ENCODE measurements at places on chromosomes 6 and 20.

DNA sequence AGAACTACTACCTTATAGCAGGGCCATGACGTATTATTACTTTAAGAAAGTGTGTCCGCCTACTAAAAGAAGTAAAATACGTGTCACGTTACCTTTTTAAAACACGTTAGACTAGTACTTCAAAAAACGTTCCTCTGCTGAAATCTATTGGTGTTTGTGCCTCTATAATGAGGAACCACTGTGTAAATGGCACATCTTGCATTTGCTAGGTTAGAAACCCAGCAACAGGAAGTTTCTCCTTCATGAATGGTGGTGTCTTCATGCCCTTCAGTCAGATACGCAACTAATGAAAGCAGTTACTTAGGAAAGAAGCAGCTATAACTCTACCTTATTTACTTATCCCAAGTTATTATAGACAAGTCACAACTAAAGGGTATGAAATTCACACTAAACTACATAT lies 343.5 kb downstream of the RNGTT start:
- no peak for DNase-seq

DNA sequence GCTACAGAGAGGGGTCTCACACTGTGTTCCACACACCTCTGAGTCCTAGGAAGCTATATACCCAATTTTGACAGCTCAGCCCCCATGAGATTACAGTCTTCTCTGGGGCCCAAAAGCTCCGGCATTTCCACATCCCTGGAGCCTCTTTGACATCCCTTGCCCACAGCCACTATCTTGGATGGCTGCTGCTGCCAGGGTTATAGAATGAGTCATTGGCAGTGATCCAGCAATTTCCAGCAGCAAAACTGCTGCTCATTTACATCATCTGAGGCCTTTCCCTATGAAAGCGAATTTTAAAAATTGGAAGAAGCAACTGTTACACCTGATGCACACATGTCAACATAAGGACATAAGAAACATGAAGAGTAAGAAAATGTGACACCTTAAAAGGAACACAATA lies 590.7 kb downstream of the MEI4 start:
- DNase-seq: no peak

GRCh38 chr6:95777338-95777737 lies 200.0 kb downstream of the MANEA start:
- DNase-seq: no peak

- DNase-seq: no peak
Measured at GRCh38 chr20:3193806-3194616, 10.5 kb downstream of the DDRGK1 start.

DNA sequence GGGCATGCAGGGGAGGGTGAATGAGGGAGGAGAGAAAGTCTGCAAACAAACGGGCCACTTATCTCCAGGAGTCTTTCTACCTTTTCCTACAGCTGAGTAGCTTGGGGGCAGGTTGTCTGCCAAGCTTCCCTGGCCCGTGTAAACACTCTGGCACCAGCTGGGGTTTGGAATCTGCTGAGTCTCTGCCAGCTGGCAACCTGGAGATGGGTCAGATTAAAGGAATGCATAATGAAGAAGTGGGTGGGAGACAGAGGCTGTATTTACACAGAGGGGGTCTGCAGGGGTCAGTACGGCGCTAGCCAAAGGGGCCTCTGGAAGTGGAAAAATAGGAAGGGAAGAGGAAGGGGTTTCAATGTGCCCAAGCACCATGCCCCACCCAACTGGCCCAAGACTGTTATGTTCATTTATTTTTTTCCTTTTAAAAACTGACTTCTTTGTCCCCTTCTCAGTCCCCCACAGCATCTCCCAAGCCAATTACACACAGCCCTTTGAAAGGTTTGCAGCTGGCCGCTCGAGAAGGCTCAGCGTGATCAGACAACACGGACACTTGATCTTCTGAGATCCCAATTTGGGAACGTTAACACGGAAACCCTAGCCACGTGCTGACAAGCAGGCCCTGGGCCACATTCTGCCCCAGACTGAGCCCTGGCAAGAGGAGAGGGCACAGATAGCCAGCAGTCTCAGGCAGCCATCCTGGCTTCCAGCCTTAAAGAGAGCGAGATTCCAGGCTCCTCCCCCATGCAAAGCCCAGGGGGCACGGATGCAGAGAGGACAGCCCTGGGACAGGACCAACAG lies 25.2 kb downstream of the TRAM2 start:
- DNase-seq: no peak

DNA sequence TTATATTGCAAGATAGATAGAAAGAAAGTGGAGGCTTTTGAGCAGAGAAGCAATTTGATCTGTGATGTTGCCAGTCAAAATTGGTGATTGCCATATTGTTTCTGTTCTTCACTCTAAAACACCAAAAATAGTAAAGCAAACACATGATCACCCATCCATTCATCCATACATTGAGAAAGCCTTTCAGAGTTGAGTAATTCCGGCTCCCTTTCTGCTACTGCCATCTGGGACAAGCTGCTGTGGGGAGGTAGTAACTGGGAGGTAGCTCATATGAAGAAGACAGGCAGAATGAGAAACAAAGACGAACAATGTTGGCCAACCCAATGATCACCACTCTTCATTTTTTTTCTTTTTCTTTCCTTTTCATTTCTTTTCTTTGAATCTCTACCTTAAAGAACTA lies 51.1 kb upstream of the HBS1L start:
- no peak for DNase-seq

DNA sequence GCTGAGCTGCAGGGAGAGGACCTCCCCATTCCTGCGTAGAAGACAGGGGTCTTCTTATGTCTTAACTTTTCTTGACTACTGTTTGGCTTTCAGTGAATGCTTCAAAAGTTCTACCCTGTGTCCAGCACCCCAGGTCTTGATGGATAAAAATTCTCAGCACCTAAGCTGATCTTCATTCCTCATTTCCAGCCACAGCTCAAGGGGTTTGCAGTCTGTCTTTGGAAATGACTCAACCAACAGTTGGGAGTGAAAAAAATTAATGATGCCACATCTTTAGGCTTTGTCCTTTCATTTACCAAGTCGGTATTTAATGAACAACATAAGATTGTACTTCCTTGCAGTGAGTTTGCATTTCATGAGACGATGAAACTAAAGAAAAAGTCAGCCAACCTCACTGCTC lies 40.3 kb downstream of the PRDM1 start:
- DNase-seq: peak; percentile 56

DNA sequence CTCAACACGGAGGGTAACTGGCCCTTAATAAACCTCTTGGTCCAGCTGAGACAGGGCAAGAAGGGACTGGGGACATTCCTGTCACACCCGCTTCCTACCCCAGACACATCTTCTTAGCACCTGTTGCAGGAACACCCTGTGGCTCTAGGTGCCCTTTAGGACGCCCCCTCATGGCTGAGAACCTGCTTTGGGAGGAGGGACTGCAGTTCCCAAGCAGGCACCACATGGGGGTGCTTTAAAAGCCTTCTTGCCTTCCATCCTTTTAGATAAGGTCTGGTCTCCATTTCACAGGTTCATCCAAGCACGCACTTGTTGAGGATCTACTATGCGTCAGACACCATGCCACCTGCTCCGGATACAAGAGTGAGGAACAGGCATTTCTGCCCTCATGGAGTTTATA lies 26.6 kb downstream of the NSFL1C start:
- DNase-seq: peak; percentile 38

DNA sequence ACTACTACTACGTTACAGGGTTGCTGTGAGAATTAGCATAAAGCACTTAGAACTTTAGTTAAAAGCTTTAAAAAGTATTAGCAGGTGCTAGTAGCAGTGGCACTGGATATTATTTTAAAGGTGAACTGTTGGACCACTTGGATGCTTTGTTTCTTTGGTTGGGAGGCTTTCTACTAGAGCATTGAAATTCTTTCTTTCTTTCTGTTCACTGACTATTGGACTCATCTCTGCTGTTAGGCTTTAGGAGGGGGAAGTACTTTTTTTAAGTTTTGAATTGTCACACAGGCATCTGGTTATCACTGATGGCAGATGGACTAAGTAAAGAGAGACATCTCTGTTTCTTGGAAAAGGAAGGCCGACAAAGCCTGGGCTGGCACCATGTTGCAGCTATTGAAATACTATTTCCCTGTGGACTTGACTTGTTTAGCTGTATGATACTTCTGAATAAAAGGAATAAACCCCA lies 4.8 kb downstream of the TBPL1 start:
- DNase-seq: no peak

GRCh38 chr6:170279977-170280688 lies 10.7 kb downstream of the DLL1 start:
- peak; percentile 60 for DNase-seq

GRCh38 chr6:2196079-2196679 lies 49.2 kb downstream of the GMDS start:
- peak; percentile 57 for DNase-seq

- no peak for DNase-seq
Measured at GRCh38 chr6:111447051-111447450, 36.0 kb downstream of the REV3L start.

GRCh38 chr6:144561455-144562043 lies 276.4 kb downstream of the UTRN start:
- peak; percentile 32 for DNase-seq

DNA sequence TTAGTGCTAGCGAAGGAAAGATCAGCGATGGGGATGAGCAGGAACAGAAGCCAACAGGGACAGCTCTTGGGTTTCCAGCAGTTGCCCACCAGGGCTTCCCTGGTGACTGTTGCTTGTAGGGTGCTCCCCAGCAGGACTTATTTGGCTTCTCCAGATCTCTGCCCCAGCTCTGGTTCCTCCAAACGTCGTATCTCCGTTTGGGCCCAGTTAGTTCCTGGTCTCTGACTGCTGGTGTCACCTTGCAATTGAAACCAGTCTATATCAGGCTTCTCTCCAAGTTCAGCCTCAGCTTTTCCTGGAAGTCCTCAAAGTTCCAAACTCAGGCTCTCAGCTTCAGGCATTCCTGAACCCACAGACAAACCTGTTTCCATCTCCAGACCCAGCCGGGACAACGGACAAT lies 70.8 kb upstream of the NXT1 start:
- DNase-seq: no peak

- DNase-seq: no peak
Measured at GRCh38 chr6:24980507-24981385, 45.0 kb upstream of the RIPOR2 start.

All from activated CD4-positive, alpha-beta T cell treated with anti-CD3 and anti-CD28 coated beads, Interleukin-10, Interleukin-2, amounts not matched to agents 100 ng/mL and 50 ng/mL, durations not matched to agents 16 hours and 8 hours (primary cell).